ENCODE measurements at places on chromosomes 3 and 15.

- no peak for DNase-seq
Observed at GRCh38 chr3:114848082-114848481, 299.0 kb downstream of the ZBTB20 start.

DNA sequence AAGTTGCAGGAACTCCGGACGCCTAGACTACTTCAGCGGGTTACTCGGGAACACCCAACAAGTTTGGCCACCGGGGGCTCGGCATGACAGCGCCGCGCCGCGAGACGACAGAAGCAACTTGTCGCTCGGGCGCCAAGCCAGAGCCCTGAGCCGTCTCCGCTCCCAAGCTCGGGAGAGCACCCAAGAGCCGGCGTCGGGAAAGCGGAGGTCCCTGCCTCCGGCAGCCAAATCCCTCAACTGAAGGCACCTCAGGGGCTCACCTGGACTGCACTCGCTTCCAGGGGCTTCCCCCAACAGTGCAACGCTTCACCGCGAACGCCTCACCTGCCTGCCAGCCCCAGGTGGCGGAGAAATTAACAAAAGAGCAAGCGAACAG is 640 bp downstream of the MB21D2 start:
- DNase-seq, result no peak

GRCh38 chr3:50177346-50177745 is 14.1 kb upstream of the GNAT1 start:
- DNase-seq, result no peak

DNA sequence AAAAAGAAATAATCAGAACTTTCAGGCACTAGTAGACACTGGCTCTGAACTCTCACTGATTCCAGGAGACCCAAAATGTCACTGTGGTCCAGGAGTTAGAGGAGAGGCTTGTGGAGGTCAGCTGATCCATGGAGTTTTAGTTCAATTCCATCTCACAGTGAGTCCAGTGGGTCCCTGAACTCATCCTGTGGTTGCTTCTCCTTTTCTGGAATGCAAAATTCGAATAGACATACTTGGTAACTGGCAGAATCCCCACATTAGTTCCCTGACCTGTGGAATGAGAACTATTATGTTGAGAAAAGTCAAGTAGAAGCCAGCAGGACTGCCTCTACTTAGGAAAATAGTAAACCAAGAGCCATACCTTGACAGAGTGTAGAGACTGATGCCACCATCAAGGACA is 87.3 kb upstream of the OXTR start:
- no peak for DNase-seq

GRCh38 chr15:51580385-51580784 is 42.2 kb downstream of the DMXL2 start:
- DNase-seq, result no peak

DNA sequence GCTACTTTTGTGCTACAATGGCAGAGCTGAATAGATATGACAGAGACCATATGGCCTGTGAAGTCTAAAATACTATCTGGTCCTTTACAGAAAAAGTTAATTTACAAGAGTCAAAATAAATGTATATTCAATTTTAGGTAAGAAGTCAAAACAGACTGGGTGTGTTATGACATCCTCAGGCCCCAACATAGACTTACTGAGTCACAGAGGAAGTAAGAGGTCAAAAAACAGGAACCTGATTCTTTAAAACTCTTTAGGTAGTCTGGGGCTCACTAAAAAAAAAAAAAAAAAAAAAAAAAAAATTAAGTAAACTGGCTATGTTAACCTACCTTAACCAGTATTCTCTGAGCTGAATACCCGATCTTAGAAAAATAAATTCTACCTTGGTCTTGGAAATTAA is 13.1 kb downstream of the DNAAF4 start:
- no peak for DNase-seq

DNA sequence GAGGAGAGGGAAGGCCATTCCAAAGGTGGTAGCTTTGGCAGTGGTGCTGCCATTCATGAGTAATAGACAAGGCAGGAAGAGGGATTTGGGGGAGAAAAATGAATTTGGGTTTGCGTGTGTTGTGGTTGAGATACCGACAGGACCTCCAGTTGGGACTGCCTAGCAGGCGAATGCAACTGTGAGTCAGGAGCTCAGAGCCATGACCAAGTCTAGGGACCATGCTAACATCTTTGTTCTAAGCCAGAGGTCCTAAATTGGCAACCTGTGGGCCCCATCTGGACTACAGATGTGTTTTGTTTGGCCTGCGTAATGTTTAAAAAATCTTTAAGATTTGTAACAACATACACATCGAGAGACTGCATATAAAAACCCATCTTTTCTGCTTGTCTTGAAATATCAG is 61.6 kb downstream of the SAMMSON start:
- DNase-seq, result no peak

DNA sequence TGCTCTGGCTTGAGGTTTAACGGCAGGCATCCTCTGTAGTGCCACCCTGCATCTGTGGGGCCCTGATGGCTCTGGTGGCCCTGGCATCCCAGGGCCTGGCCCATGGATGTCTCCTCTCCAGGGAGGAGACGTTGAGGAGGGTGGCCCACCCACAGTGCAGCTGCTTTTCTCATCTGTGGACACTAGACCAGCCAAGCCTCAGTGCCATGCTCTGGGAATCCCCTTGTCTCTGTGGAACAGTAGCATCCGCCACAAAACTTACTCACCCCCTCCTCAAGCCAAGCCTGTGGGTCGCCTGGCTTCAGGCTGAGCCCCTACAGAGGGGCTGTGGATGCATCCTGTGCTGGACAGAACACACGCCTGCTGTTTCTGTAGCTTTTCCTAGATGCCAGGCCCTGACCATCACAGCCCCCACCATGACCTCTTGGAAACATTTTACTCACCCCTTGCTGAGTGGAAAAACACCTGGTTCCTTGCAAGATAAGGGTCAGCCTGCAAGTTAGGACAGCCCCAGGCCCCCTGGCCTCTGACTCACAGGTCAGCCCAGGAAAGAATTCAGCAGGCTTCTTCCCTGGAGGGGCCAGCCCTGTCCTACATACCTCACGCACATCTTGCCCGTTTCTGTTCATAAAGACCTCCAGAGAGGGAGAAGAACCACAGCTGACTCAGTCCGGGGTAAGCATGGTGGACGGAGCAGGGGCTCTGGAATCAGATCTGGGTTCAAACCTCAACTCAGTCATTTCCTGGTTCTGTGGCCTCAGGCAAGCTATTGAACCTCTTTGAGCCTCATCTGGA is 19.0 kb downstream of the PAK6 start:
- DNase-seq, result no peak

DNA sequence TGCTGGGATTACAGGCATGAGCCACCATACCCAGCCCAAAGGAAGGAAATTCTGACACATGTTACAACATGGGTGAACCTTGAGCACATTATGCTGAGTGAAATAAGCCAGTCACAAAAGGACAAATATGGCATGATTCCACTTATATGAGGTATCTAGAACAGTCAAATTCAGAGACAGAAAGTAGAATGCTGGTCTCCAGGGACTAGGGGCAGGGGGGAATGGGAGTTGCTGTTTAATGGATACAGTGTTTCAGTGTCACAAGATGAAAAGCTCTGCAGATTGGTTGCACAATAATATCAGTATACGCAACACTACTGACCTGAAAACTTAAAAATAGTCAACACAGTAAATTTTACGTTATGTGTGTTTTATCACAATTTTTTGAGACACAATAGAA is 4.1 kb downstream of the SPATA12 start:
- DNase-seq, result no peak

DNA sequence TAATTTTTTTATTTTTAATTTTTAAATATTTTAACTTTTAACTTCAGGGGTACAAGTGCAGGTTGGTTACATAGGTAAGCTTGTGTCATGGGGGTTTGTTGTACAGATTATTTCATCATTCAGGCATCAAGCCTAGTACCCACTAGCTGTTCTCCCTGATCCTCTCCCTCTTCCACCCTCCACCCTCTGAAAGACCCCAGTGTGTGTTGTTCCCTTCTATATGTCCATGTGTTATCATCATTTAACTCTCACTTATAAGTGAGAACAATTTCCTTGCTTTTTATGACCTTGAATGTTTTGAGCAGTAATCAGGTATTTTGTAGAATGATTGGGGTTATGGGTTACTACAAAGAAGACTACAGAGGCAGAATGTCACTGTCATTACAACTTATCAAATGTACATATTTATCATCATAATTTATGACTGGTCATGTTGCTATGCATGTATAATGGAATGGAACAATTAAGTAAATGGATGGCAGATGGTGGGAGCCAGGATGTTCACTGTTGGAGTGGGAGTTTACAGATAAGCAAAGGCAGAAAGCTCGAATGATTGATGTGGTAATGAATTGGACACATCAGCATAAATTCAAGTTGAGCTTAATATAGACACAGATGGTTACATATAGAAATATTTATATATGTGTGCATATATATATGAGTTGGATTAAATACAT is 563.8 kb upstream of the ROBO1 start:
- no peak for DNase-seq

DNA sequence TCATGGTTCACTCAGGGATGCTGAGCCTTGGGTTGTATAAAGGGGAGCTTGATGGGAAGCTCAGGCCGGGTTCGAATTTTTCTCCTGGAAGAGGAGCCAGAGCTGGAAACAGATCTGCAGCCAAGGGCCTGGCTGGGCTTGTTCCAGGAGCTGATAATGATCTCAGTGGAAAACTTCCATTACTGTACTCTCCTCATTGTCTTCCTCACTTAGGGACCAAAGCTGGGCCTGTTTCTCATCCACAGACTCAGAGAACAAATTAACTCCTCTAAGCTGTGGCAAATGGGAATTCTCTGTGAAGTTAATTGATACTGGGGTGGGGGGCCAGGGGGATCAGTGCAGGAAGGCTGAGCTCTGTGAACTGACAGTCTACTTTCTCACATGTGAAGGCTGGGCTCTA is 92.0 kb downstream of the PRICKLE2 start:
- DNase-seq, result no peak

- no peak for DNase-seq
Observed at GRCh38 chr15:70443486-70444273, 319.7 kb downstream of the UACA start.

DNA sequence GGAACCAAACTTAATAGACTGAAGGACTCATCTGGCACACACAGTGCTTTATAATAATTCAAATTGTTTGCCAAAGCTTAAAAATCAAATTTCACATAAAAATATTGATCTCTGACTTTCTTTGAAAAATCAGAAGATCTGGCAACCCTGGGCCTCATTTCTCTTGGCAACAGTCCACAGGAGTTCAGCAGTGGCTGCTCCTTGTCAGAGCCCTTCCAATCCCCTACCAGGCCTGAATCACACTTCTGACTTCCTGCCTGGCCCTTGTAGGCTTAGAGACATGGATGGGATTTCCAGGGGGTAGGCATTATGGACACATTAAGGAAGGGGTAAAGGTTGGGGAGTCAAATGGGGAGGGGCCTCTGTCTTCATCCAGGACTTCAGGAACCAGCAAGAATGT is 55.5 kb downstream of the PLS1 start:
- no peak for DNase-seq

- DNase-seq, result no peak
Observed at GRCh38 chr3:16838561-16838960, 46.2 kb upstream of the PLCL2 start.

GRCh38 chr15:27850981-27851857 is 247.9 kb downstream of the OCA2 start:
- DNase-seq, result no peak

DNA sequence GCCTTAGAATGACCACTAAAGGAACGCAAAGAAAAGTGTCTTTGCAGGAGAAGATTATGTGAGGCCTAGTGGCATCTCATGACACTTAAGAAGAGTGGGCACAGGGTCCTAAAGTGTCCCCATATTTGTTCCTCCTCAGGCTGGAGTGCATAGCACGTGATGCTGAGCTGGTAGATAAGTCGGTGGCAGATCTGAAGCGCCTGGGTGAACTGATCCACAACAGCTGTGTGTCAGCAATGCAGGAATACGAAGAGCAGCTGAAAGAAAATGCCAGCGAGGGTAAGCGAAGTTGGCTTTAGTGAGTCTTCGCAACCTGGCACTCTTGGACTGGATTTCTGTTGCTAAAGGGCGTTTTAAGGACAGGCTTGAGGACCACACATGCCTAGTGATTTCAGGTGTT is 92.6 kb downstream of the CHD2 start:
- DNase-seq, result no peak

- DNase-seq, result no peak
Observed at GRCh38 chr15:77186594-77187011, 115.7 kb upstream of the TSPAN3 start.

- DNase-seq, result no peak
Observed at GRCh38 chr3:50602595-50603191, 8.9 kb downstream of the CISH start.

DNA sequence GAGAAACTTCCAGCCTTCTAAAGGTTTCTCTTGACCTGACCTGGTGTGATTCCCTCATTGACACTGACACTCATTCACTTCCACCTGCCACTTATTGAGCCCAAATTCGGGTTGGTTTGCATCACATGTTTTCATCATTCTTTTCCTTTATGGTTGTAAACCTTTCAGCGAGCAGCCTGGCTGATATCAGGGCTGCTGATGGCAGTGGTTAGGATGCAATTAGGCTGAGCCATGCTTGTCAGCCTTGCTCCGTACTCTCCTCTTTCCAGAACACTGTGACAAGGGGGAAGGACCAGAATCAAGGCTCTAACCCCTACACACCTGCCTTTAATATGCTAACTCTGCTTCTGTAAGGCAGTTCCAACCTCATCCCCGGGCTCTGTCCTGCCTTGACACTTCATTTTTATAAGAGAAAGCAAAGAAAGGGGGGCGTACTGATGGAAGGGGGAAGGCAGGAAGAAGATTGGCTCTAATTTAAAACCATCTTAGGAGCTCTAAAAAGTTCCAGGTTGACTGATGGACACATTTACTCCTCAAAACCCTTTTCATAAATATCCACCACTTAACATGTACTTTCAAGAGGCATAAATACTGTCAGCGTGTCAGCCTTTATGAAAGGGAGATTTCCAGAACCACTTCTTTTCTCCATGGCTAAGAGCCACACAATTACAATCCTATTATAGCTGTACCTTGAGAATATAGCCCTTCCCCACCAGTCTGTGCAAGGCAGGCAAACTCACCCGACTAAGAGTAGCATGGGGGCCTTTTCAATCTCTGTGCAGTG is 5.7 kb downstream of the NMNAT3 start:
- DNase-seq, result no peak

DNA sequence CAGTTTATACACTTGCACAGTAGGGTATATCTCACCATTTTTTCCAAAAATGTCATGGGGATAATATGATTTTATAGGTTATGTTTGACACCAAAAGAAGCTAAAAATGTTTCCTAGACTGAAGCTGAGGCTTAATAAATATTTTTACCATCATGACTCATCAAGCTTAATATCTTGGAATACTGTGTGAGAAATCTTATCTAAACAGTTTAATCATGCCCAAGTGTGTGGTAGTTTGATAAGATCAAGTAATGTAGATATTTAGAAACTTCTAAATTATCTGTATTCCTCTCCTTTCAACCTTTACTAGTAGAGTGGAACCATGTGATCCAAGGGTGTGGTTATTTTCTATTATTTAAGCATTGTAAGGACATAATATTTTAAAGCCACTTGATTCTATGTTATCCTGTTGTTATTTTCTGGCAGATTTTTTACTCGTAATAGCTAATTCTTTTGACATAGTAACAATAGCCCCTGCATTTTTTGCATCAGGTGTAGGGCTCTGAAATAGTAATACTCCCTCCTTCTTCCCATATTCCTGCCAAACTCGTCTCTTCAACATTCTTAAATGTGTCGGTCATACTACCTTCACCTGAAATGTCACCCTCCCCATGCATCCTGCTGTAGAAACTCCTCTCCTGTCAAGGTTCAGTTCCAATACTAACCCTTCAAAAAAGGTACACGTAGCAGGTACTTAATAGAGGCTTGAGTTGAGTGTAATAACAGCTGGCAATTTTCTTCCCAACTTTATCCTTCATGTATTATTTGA is 729.6 kb downstream of the NLGN1 start:
- no peak for DNase-seq

GRCh38 chr3:47003056-47003410 is 23.6 kb downstream of the NBEAL2 start:
- no peak for DNase-seq

GRCh38 chr3:71583566-71584393 is at the start of gene FOXP1:
FOXP1 (minus strand) TSS chr3:71583728; CDS start chr3:71198381, 385,347 bp downstream.
- DNase-seq, result peak; percentile 64

Measured in T follicular helper cell (primary cell).